ENCODE measurements at places on chromosomes 7 and 10.

DNA sequence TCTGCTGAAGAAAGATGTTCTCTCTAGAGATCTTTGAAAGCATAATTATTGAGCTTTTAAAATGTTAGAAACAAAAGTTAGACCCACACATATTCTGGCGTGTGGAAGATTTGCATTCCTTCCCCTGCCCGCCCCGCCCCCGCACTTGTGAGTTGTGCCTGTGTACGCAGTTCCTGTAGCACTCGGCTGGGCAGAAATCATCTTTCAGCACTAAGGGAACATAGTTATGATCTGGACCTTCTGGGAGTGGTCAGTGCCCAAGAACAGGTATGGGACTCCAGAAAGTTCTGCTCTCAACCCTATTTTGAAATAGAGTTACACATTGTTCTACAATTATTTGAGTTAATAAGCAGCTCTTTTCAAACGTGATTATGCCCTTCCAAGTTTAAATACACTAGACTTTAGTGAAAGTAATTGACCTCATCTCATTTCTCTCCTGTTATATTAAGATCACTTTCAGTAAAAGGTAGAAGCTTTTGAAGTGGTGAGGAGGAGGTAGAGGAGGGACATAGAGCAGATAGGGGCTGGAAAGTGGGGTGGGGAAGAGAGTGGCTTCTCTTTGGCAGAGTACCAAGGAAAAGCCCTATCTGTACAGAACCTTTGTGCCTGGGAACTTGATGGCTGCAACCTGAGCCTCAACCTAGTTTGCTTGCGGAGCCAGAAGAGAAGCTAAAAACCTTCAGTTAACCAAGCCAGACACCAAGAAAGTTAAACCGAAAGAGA is 5.7 kb downstream of the BLVRA start:
- peak; percentile 91 for DNase-seq

DNA sequence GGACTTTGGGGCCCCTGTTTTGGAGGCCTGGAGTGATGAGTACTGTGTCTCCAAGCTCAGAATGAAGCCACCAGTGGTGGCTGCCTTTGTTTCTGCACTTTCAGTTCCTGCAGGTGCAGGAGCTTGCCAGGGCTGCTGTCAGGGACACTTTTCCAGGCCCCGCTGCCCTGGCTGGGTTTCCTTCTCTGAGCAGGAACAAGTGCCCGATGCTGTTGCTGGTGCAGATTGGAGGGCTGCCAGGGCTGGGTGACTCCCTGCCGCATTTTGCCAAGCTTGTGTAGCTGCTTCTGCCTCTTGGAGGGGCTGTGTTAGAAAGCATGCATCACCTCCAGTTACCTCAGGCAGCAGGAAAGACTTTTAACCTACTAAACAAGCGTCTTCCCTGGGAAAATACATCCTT is 211.1 kb downstream of the MGMT start:
- DNase-seq = no peak

DNA sequence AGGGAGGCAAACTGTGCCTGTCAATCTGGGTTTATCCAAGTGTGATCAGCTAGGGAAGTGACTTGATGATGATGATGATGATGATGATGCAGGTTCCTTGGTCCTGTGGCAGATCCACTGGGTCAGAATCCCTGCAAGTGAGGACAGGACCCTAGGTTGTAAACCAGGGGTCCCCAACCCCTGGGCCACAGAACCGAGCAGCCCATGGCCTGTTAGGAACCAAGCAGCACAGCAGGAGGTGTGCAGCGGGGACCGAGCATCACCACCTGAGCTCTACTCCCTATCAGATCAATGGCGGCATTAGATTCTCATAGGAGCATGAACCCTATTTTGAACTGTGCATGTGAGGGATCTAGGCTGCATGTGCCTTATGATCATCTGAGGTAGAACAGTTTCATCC is 144.7 kb upstream of the PDE1C start:
- no peak for DNase-seq

DNA sequence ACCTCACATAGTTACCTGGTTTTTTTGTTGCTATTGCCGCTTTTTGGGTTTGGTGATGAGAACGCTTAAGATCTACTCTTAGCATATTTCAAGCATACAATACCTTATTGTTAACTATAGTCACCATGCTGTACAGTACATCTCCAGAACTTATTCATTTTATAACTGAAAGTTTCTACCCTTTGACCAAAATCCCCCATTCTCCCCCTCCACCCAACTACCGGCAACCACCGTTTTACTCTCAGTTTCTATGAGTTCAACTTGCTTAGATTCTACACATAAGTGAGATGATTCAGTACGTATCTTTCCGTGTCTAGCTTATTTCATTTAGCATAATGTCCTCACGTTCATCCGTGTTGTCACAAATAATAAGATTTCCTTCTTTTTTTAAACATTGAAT is 86.7 kb upstream of the IL6 start:
- DNase-seq = no peak

DNA sequence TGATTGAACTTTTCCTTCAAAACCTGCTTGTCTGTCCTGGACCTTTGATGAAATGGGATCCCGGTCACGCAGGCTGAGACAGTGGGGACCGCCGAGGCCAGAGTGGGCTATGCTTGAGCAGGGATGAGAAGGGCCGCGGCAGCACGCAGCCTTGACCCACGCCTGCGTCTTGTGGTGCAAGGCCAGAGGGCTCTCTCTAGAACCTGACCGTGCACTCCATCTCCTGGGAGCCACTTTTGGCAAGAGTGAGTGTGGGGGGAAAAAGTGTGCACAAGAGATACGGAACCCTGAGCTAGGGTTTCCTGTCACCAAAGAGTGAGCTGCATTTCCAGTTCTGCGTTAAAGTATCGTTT is 42.4 kb downstream of the WIPI2 start:
- no peak for DNase-seq

- DNase-seq = no peak
Observed at GRCh38 chr10:117398029-117398428, 22.8 kb upstream of the PDZD8 start.

- no peak for DNase-seq
Observed at GRCh38 chr10:31153692-31154091, 122.0 kb upstream of the ZNF438 start.

- no peak for DNase-seq
Observed at GRCh38 chr10:78328592-78329404, 295.1 kb downstream of the RPS24 start.

DNA sequence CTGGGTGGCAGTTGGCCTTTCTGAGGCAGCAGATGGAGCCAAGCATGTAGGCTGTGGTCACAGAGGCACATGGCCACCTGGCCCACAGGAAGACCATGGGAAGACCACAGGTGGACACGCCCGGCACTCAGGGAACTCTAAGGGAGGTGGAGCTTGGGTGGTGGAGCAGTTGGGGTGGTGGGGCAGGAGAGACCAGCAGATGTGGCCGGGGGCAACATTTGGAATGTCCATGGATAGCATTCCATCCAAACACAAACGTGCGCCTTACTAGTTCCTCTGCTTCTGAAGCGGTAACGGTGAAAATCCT is 290.9 kb downstream of the PTPRN2 start:
- no peak for DNase-seq
